ENCODE measurements at places on chromosomes 4 and X. TPM values are rescaled to one million over a fixed set of nuclear protein-coding genes. Genes with fewer than 3 reads are reported as not detected.
A peak's percentile ranks its signal among the peaks of the same experiment; 100 is the strongest.

DNA sequence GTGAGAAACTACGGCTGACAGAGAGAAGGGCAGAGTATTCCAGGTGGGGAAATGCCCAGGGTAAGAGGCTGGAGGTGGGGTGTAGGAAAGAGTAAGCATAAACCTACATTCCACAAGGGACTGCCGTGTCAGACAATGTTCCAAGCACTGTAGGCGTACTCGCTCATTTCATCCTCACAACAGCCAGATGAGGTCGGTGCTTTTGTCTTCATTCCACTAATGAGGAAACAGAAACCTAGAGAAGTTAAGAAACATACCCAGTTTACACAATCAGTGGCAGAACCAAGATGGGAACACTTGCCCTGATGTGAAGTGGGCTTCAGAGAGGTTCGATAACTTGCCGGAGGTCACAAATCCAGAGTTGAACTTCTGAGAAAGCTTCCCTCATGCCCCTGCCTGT is 4.6 kb downstream of the SASH3 start:
- no peak for DNase-seq

- DNase-seq, result no peak
Observed at GRCh38 chr4:85370400-85371032, 104.4 kb upstream of the ARHGAP24 start.

DNA sequence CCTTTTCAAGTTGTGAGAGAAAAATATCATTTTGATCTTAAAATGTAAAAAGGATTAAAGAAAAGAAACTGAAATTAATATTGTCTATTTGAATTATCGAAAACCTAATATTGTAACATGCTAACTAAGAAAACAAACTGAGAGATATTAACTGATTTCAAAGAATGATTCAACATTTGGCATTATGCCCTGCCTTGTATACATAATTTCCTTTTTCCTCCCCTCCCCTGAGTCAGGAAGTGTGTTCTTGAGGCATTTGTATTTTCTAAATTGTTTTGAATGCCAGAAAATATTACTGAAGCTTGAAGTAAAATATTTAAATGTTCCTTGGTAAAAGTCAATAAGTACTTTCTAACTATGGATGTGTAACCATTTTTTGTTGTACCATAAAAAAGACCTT is 49.4 kb downstream of the RPS6KA3 start:
- no peak for DNase-seq

DNA sequence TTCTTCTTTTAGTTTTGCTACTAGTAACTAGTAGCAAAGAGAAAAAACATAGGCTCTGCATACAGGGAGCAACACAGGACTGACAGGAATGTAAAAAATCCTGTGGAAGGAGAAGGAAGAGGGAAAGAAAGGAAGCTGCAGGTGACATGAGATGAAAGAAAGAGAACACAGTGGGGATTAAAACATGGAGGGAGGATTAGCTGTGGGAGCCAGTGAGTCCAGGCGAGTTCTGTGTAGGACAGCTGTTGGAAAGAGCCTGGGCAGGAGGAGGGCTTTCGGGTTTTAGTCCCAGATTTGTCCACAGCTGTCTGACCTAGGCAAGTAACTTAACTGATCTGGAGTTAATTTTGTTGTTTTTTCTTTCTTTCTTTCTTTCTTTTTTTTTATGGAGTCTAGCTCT is 21.6 kb downstream of the CCNG2 start:
- DNase-seq, result no peak

DNA sequence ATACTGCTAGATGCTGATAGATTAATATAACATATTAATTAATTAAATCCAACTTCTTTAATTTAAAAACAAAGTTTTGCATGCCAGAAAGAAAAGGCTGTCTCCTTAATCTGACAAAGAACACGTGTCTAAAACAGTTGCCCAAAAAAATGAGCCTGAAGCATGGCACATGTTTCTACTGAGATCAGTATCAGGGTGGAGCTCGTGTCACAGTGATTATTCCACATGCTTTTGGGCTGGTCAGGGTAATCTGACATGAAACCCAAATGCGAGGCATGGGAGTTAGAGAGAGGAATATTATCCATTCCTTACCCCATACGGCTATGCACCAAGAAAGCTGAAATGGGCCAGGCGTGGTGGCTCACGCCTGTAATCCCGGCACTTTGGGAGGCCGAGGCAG is 79.4 kb upstream of the ADRA2C start:
- DNase-seq, result no peak

The PDE5A gene
- 9.5 TPM for total RNA-seq

DNA sequence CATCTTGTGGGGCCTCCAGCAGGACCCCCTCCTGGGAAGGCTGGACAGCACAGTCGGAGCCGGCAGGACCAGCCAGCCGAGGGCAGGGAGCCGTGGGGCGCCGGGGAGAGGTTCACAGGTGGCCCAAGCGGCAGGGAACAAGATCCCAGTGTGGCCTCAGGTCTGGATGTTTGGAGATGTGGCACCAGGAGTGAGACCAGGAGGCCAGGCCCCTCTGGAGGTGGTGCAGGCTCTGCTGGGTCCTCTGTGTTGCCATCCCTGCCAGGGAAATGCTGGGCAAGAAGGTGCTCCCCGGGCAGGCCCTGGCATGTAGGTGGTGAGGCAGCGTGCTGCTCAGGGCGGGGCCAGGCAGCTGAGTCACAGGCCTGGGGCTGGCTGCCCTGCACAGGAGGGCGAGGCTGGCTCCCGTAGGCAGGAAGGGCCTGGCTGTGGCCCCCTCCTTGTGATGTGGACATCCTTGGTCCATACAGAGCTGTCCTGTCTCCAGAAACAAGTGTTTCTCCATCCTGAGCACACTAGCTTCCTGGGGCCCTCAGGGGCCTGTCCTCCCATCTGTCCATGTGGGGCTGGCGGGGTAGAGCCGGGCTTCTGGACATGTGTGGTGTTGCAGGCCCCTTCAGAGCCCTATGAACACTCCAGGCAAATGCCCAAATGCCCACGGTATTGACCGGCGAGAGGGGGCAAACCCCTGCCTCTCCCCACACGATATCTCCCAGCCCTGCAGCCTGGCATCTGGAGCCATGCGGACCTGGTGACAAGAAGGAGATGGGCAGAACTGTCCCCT is 4.8 kb upstream of the HGFAC start:
- DNase-seq, result no peak

GRCh38 chr4:16582036-16582435 is 316.4 kb downstream of the LDB2 start:
- no peak for DNase-seq

GRCh38 chr4:1597021-1597931 is 86.8 kb downstream of the FAM53A start:
- DNase-seq, result peak; percentile 33

GRCh38 chr4:76544725-76545124 is 109.7 kb downstream of the SHROOM3 start:
- DNase-seq, result no peak

The COL4A5 gene
- 38.2 TPM for total RNA-seq

- no peak for DNase-seq
Observed at GRCh38 chr4:163350672-163351071, 7.0 kb downstream of the NPY5R start.
